ENCODE measurements at places on chromosomes 7 and 10.

DNA sequence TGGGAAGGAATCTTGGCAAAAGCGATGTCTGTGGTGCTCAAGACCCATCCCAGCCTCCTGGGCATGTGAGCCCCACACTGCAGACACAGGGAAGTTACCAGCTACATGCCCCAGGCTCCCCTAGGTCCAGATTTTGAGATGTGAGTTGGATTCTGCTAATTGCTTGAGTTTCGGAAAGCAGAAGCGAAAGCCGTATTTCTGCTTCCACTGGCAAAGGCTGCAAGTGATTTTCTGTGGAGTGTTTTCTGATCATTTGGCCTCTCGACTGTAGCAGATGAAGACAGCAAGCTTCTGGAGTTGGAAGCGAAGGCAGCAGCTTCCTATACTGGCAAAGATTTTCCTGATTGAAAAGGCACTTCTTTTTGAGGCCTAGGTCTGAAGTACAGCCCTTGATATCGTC is 29.6 kb downstream of the ANKRD16 start:
- no peak for DNase-seq

DNA sequence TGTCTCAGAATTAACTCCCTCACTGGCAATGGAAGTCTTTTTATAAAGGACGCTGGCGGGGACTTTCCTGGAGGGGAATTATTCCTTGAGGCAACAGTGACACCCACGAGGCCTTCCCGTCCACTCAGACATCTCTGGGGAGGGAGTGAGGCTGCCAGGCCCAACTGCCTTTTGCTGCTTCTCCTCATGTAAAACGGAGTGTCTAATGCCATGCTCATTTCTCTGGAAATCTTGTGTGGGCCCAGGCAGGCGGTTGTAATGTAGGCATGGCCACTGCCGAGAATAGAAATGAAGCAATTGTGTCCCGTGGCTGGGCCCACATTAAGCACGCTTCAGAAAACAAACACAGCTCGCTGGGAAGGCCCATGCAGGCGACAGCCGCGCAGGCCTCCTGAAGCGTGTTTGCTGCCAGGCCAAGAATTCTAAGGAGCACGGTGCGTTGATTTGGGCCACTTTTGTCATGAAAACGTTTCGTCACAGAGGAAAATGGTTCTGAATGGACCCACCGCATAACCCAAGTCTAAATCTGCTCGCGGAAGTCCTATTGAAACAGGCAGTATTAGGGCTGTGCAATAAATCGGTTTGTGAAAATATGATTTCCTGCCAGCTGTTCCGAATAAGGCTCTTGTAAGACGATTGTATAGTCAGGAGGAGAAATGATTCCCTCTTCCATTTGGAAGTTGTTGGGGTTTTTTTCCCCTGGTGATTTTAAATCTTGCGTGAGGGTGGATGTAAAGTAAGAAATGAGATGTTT is 104.2 kb upstream of the CHST15 start:
- DNase-seq: no peak

- no peak for DNase-seq
Measured at GRCh38 chr7:133623721-133624120, 370.8 kb downstream of the EXOC4 start.

DNA sequence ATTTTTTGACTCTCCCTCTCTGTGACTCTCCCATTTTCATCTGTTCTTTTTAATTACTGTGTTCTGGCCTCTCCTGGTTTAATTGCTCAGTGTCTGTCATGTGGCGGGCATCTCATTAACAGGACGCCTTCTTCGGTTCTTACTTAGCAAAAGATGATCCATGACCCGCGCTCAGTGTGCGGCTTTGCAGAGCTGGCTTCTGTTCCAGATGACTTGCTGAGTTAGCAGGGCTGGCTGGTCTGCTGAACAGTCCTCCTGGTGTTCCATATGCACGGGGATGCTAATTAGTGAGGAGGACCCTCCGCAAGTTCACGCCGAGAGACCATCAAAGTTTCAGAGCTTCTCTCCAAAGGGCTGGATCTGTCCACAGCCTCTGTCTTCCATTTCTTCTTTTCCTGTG is 258.6 kb upstream of the MKI67 start:
- DNase-seq: no peak

GRCh38 chr10:31322647-31323046 is 3.6 kb downstream of the ZEB1 start:
- no peak for DNase-seq

DNA sequence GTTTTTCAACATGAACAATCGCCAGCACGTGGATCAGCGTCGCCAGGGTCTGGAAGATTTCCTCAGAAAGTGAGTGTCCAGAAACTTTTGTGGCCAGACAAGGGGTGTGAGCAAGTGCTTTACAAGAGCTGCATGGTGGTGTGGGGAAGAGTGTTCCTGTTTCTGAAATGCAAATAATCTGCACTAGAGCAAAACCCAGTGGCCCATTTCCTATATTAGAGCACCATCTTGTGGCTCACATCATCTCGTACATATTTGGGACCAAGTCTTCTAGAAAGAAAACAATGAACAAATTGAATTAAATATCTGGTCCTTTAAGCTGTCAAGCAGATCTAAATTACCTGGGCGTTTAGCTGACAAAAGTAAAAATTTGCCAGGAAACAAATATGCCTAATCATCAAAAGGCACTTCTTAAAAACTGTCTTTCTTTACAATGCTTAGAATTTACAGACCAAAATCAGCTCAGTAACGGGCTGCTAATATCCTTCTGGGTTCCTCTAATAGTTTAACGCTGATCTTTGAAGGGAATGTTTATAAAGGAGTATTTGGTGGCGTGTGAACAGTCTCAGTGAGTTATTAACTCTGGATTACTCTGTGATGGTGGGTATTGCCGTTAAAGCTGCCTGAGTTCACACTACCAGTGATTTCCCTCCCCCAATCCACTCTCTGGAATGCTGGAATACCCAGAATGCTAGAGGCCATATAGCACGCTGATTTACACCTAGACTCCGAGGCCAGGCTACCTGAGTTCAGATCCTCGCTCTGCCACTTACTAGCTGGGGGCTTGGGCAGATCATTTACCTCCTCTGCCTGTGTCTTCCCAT is 73.6 kb downstream of the SNX10 start:
- DNase-seq: peak; percentile 21

- no peak for DNase-seq
Measured at GRCh38 chr10:121518333-121518732, 79.9 kb downstream of the FGFR2 start.
